ENCODE measurements at places on chromosomes 16 and 17.

GRCh38 chr17:83094291-83094690, 14.9 kb downstream of the METRNL start:
- DNase-seq = no peak

- DNase-seq = no peak
Measured at GRCh38 chr17:20966870-20967269, 75.9 kb downstream of the USP22 start.

GRCh38 chr17:76131692-76132573, 9.1 kb downstream of the FOXJ1 start:
- no peak for DNase-seq

GRCh38 chr16:70529051-70529777, 5.6 kb downstream of the SF3B3 start:
- DNase-seq = peak; percentile 61

GRCh38 chr17:57940653-57941329, 14.4 kb downstream of the CUEDC1 start:
- no peak for DNase-seq

- no peak for DNase-seq
Measured at GRCh38 chr16:48454051-48454450, 68.8 kb upstream of the SIAH1 start.

GRCh38 chr16:73048292-73049080, 558 bp upstream of the ZFHX3 start:
- no peak for DNase-seq

- DNase-seq = no peak
Measured at GRCh38 chr17:14826358-14826757, 438.8 kb downstream of the PMP22 start.

DNA sequence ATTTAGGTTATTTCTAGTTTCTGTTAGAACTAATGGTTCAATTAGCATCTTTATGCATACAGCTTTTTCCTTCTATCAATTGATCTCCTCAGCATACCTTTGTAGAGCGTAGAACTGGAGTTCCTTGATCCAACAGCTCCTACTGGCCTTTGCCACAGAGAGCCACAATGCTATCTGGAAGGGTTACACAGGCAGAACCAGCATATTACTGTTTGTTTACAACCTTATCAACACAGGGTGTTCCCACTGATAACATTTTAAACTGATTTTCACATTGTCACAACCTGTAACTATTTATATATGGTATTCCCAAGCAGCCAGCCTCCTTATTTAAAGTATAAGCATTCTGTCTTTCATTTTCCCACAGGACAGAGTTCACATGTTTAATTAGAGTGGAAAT, 382.2 kb downstream of the MAF start:
- no peak for DNase-seq

DNA sequence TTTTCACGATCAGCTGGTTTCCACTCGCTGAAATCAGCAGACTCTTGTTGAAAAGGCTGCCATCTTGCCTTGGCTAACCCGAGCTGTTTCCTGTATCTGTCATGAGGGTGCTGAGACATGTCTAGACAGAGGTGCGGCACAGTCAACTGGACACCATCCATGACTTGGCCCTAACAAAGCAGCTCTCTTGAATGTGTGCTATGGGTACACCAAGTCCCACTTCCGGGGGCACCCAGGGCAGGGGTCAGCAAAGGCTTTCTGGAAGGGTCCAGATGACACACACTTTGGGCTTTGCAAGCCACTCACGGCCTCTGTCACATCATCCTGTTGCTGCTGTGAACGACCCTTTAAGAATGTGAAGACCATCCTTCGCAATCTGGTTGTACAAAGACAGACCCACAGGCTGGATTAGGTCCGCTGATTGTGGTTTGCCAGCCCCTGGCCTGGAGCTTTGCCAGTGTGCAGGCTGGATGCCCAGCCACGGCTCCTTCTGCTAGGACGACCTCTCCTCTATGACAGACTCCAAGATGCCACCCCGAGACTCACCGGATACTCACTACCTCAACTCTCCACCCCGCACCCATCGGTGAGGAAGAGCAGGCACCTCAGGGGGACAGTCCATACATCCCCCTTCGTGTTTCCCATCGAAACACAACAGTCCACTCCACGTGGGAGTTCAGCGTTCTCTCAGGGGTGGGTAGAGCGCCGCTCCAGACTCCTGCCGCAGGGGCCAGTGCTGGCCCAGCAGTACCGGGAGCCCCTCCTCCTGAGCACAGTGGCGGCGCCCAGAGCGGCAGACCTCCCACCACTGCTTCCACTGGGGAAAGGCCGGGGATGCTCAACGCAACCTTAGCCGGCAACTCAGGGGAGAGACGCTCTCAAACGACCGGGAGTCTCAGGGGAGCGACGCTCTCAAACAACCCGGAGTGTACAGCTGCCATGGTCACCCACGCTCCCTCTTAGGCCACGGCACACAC, 123.5 kb downstream of the ANKRD11 start:
- DNase-seq = no peak

DNA sequence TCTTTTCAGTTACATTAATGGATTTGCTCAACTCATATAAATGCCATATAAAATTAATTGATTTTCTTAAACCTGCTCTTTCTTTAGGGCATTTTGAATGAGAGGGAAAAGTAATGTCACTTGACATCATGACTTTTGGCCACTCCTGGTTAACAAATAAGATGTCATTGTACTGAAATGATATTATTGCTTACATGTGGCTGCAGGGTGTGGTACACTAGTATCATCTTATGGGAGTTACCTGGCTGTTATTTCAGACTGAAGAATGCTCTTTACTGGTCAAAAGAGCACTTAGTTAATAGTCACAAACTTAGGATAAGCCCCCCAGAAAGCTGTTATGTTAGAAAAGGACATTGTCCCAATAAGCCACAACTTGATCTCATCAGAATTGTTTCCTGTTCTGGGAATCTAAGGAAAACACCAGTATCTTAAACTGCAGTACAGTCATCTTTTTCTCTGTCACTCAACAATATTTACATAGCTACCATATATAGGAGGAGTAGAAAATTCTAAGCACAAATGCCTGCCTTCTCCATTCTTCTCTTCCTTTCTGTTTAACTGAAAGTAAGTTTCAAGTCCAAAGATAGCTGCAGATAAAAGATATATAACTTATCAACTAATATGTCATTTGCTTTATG, 53.9 kb upstream of the MRC2 start:
- DNase-seq = no peak

DNA sequence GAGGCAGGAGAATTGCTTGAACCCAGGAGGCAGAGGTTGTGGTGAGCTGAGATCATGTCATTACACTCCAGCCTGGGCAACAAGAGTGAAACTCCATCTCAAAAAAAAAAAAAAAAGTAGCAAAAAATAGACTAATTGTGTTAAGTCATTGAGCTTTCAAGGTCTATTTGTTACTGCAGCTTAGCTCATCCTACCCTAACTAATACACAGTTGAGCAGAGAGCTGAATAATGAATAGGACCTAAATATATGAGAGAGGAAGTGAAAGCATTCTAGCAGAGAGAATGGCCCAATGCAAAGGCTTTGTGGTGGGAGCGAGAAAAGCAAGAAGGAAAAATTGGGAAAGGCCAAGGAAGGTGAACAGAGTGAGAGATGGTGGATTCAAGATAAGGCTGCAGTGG, 128.3 kb downstream of the AXIN2 start:
- DNase-seq = no peak

- no peak for DNase-seq
Measured at GRCh38 chr16:19001788-19002187, 18.1 kb downstream of the TMC7 start.

GRCh38 chr16:57809276-57810196, 7.2 kb upstream of the KIFC3 start:
- no peak for DNase-seq

- peak; percentile 43 for DNase-seq
Measured at GRCh38 chr16:4402439-4403132, 13.8 kb downstream of the CORO7 start.

GRCh38 chr17:72439893-72440502, 319.2 kb downstream of the SOX9 start:
- DNase-seq = no peak

GRCh38 chr16:55821210-55821609, 11.7 kb downstream of the CES1 start:
- no peak for DNase-seq

GRCh38 chr17:7384489-7385081, 3.7 kb downstream of the TNK1 start:
- no peak for DNase-seq

DNA sequence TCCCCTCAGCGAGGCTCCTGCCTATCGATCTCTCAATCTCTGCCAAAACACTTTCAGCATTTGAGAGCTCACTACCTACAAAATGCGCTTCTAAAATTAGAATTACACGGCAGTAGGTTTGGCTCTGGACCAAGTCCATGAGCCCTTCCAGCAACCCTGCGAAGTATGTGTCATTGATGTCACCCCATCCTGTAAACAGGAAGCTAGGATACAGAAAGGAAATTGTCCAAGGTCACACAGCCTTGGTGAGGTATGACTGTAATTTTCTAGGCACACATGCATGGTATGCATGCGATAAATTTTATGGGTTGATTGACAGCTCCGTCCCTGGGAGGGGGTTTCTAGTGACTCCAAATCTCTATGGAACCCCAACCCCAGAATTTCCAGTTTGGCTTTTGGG, 330.3 kb upstream of the CDH5 start:
- DNase-seq = no peak

GRCh38 chr16:592518-593306, 2.8 kb downstream of the RAB40C start:
- no peak for DNase-seq

GRCh38 chr17:48907713-48908046, 527 bp upstream of the UBE2Z start:
- peak; percentile 48 for DNase-seq

DNA sequence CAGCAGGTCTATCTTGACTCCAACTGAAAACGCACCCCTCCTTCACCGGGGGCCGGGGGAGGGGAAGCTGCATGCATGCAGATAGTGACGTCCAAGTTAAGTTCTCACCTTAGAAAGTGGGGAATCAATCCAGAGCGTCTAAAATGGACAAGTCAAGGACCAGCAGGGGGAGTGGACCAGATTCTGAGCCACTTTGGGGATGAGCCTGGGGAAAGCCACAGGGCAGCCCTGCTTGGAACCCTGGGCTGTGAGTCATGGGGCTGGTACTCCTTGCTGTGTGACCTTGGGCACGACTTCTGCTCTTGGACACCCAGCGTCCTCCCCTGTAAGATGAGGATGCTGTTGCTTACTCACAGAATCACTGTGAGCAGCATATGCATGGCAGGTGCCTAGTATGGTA, 9.1 kb downstream of the TNFRSF13B start:
- DNase-seq = no peak

DNA sequence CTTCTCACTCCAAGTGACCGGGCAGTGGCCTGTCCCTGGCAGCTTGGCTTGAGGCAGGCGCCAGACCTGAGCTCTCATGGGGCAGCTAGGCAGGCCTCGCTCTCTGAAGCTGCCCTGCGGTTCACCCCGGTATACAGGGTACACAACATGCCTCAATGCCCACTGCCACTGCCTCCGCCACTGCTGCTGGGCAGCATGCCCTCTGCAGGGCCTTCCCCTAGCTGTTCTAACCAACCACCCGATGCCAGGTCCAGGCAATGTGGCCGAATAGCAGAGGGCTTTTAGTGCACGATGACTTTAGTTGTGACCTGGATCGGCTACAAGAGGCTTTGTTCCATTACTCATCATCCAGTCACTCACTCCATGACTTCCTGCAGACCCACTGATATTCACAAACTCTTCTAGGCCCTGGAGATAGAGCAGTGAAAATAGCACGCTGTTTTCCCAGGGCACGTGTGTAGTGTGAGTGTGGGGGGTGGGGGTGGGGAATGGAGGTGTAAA, 19.7 kb downstream of the CDC42EP4 start:
- DNase-seq = no peak

DNA sequence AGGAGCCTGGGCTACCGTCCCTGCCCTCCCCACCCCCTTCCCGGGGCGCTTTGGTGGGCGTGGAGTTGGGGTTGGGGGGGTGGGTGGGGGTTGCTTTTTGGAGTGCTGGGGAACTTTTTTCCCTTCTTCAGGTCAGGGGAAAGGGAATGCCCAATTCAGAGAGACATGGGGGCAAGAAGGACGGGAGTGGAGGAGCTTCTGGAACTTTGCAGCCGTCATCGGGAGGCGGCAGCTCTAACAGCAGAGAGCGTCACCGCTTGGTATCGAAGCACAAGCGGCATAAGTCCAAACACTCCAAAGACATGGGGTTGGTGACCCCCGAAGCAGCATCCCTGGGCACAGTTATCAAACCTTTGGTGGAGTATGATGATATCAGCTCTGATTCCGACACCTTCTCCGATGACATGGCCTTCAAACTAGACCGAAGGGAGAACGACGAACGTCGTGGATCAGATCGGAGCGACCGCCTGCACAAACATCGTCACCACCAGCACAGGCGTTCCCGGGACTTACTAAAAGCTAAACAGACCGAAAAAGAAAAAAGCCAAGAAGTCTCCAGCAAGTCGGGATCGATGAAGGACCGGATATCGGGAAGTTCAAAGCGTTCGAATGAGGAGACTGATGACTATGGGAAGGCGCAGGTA, 762 bp downstream of the CDK12 start:
- DNase-seq = no peak

- DNase-seq = no peak
Measured at GRCh38 chr17:17725011-17725751, 43.9 kb downstream of the RAI1 start.

- DNase-seq = peak; percentile 77
Measured at GRCh38 chr16:74695450-74696422, 4.9 kb downstream of the MLKL start.
